ENCODE measurements at places on chromosomes 2 and 18.

GRCh38 chr2:68857202-68857845, 13.9 kb downstream of the BMP10 start:
- DNase-seq: no peak

DNA sequence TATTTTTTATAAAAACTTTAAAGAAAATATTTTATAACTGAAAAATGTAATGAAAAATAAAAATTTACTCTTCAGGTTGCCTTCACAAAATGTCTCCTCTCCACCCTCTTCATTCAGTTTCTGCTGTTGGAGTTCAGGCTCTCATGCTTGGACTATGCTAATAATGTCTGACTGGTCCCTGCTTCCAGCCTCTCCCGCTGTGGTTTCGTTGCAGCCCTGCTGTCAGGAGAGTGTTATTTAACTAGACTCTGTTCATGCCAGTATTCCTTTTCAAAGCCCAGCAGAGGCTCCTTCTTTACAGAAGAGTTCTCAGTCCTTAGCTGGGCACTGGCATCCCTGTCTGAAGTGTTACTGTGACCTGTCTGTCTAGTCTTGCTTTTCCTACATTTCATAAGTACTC, 40.4 kb downstream of the CLIP4 start:
- DNase-seq: no peak

GRCh38 chr2:88197732-88198131, 27.6 kb downstream of the THNSL2 start:
- DNase-seq: no peak

DNA sequence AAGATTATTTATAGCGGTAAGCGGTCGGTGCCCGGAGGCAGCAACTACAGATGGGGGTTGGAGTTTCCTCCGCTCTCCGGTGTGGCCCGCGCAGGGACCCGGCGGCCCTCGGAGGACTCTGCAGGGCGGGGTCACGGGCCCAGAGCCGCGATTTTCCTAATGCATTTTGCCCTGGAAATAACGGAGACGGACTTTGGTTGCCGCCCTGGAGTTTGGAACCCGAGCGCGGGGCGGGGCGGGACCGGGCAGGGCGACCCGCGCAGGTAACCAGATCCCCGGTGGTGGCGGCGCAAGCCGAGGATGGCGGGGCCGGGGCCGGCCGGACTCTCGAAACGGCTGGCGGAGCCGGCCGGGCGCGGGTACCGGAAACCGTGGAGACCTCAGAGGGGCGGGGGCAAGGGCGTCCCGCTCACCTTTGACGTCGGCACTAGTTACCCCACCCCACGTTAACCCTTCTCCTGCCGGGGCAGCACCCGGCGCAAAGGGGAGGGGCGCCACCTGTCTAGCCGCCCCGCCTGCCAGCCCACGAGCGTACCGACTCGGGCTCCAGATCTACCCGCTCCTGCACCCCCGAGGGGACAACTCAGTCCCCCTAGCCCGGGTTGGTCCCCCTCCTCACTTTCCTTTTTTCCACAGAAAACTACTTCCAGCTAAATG, 2.9 kb downstream of the CYP26B1 start:
- DNase-seq: no peak

DNA sequence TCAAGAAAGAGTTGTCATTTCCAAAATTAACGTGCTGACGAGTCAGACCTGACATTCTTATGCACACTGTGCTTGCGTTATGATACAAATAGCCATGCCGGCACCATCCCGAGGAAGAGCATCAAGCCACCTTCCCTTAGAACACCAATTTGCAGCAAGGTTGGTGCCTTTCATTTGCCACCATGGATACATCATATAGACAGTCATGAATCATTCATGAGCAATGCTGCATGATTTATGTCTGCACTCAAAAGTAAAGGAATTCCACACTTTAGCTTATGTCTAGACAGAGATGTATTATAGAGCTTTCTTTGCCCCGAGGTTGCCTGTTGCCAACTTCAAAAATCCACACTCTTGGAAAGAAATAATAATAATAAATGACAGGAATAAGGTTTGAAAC, 166.9 kb downstream of the VWC2L start:
- DNase-seq: no peak

GRCh38 chr2:135638825-135639224, 102.8 kb upstream of the UBXN4 start:
- DNase-seq: no peak

DNA sequence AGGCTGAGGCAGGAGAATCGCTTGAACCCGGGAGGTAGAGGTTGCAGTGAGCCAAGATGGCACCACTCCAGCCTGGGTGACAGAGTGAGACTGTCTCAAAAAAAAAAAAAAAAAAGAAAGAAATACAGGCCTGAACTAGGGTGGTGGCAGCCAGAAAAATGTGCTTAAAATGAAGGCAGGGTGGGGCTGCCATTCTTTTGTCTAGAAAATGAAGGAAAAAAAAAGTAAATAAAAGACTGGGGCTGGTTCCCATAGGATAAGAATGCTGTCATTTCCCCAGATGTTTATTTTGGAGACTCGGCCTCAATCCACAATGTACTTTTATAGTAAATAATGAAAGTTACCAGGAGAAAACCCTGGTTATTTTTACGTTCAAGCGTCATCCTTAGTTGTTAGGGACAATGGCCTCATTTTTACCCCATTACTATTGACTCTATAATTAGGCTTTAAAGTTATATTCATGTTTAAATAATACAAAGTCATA, 58.9 kb downstream of the ATP8B1 start:
- no peak for DNase-seq

- DNase-seq: no peak
Measured at GRCh38 chr2:153235516-153235915, 243.0 kb downstream of the RPRM start.

GRCh38 chr2:40285391-40285790, 166.5 kb downstream of the SLC8A1 start:
- no peak for DNase-seq

- DNase-seq: no peak
Measured at GRCh38 chr2:25512707-25513106, 160.7 kb downstream of the DTNB start.

GRCh38 chr2:157257312-157258252, at the start of gene GALNT5:
TSS of gene GALNT5 (plus strand) at chr2:157257705. CDS start at chr2:157258083, 378 bp downstream.
- no peak for DNase-seq

GRCh38 chr18:26074246-26074645, 16.2 kb downstream of the SS18 start:
- DNase-seq: no peak

GRCh38 chr2:215849771-215850170, 163.6 kb downstream of the MREG start:
- DNase-seq: no peak

DNA sequence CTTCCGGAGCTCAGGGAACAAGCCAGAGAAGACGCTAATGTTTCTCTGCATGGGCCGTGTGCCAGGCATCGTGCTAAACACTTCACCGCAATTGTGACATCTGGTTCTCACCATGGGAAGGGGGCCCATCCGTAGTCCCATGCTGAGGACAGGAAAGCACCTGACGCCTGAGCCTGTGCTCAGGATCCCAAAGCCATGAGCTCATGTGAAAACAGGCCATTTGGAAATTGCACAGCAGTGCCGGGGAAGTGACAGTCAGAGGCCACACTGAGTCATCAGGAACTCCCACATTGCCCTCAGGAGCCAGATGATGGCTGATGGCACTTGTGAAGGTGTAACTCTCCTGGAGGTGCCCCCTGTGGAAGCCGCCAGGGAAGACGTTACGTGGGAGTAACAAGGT, 141.0 kb downstream of the INHBB start:
- DNase-seq: no peak

- DNase-seq: peak; percentile 6
Measured at GRCh38 chr18:3525870-3526420, 76.0 kb downstream of the TGIF1 start.

DNA sequence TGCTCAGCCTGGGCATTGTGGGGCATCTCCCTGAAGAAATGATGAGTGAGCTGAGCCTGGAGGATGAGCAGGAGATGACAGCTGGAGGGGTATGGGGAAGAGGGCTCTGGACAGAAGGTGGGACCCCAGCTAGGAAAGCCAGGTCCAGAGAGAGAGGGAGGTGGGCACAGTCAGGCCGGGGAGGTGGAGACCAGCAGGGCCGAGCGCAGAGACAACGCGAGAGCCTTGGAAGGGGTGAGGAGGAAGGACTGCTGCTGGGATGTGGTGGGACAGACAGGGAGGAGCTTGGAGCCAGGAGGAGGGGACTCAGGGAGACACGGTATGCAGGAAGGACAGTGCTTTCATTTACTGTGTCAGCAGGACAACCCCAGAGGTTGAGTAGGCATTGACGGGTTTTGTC, 8.2 kb downstream of the TRPM8 start:
- DNase-seq: no peak

GRCh38 chr18:22847867-22848451, 85.2 kb upstream of the RBBP8 start:
- no peak for DNase-seq

DNA sequence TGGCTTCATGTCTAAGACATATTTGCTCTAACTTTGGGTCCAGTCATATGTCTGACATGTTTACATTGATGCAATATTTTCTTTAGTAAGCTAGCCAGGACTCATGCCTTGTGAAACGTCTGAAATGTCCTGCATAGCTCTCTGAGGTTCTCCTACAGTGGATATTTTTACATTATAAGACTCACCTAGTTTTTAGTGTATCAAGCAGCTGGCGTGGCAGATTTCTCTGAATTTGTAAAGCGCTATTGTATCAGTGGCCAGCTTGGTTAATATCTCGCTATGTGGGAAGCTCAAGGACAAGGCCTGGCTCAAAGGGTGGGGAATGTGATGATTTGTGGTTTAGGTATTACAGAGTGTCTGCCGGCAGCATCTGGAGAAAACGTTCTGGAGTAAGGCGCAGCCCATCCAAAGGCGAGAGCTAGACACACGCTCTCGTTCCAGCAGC, 164.3 kb downstream of the LTBP1 start:
- DNase-seq: no peak

- no peak for DNase-seq
Measured at GRCh38 chr2:239770246-239770639, 254.9 kb downstream of the NDUFA10 start.

DNA sequence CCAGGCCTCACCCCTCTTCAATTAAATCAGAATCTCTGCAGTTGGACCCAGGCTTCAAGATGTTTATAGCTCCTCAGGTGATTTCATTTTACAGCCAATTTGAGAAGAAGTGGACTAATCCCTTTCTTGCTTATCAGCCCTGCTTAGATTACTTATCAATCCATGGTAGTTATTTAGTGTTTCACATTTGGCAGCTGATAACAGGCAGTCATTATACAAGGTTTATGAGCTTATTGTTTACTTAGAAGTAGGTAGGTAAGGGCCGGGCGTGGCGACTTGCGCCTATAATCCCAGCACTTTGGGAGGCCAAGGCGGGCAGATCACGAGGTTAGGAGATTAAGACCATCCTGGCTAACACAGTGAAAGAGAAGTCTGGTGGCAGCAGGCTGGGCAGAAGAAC, 237.5 kb downstream of the CTNNA2 start:
- DNase-seq: no peak

DNA sequence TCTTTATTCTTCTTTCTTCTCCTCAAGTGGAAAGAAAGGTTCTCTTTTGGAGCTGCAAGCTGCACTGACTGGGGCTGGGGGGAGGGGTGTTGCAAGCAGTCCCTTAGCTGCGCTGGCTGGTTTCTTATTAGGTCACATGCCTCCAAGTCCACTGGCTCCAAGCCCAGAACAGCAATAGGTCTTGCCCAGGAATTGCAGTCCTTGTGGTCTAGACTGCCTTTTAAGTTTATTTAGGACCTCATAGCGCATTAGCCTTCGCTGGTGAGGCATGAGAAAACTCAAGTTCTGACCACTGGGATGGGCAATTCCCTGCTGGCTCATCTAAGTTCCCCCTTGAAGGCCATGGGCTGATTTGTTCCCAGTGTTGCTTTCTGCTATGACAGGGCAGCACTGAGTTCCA, 138.6 kb upstream of the SCN7A start:
- no peak for DNase-seq

DNA sequence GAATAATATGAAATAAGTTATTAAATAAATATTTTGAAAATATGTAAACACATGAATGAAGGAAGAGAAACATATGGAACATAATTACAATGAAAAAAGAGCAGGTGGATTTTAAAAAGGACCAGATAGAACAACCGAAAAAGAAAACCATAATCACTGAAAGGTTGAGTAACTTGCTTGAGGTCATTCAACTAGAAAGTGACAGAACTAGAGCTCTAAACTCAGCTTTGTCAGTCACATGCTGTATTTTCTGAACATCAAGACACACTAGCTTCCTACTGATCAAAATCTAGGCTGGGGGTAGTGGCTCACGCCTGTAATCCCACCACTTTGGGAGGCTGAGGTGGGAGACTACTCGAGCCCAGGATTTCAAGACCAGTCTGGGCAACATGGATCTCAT, 30.0 kb upstream of the ITGAV start:
- DNase-seq: no peak

GRCh38 chr2:165238295-165238694, 919 bp upstream of the SCN2A start:
- no peak for DNase-seq

DNA sequence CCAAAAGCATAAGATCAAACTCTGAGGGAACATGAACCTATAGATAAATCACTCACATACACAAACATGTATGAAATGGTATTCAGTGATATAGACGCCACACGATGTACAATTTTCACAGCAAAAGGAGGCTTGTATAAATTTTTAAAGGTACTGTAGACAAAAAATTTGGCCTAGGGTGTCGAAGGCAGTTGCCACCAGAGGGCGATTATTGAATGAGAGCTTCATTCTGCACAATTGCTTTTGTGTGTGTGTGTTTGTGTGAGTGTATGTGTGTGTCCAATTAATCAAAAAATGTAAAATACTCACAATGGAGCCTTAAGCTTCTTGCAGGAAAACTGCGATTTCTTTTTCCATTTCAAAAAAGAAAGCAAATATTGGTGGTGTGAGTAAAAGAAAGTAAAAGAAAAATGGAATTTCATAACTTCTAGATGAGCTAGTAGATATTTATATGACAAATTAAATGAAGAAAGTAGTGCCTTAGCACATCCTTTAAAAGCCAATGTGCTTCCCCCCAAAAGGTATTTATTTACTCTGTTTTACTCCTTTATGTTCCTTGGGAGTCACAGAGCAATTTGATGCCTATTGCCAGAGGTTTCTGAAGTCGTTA, 800.1 kb downstream of the SATB2 start:
- no peak for DNase-seq

GRCh38 chr2:63488118-63488713, 100.1 kb downstream of the WDPCP start:
- peak; percentile 2 for DNase-seq

- DNase-seq: no peak
Measured at GRCh38 chr2:189203177-189203799, 23.7 kb upstream of the COL5A2 start.

All from stimulated activated CD4-positive, alpha-beta T cell treated with anti-CD3 and anti-CD28 coated beads, Interleukin-4, amount 100 ng/mL, for 1 hour (primary cell).